D721Med (cell line): ENCODE measurements at places on chromosomes 6 and 20.

DNA sequence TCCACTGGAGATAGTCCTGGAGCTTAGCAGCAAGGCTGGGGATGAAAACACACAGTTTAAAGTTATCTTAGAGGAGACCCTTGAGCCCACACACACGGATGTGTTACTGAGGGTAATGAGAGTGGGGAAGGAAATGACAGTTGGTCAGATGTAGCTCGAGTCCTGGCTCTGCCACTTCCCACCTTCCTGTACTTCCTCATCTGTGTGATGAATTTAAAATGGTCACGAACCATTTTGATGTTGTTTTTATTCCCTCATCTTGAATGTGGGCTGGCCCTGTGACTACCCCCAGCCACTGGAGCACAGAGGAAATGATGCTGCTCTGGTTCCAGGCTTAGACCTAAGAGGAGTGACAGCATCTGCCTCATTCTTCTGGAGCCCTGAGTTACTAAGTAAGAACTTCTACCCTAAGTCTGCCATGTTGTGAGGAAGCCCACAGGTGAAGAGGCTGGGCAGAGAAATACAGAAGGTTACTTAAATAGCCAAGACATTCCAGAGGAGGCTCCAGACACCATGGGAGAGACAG is 141.2 kb downstream of the NRN1 start:
- DNase-seq: no peak

GRCh38 chr6:38935051-38935450 is 113.5 kb upstream of the GLP1R start:
- no peak for DNase-seq

DNA sequence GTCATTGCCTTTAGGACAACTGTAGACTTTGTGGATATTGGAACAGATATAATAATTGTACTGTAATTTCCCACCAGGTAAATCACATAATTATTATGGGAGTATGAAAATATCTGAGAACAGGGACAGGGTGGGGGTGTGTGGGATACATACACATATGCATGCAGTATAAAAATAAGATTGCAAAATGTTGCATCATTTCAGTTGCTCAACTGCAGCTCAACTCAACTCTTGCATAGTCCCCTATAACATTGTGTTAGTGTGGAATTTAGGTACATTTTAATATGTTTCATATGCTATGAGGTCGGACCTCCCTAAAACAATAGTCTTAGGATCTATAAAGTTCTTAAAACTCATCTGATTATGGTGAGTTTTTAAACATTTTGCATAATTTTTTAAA is 275.0 kb upstream of the FLRT3 start:
- no peak for DNase-seq

DNA sequence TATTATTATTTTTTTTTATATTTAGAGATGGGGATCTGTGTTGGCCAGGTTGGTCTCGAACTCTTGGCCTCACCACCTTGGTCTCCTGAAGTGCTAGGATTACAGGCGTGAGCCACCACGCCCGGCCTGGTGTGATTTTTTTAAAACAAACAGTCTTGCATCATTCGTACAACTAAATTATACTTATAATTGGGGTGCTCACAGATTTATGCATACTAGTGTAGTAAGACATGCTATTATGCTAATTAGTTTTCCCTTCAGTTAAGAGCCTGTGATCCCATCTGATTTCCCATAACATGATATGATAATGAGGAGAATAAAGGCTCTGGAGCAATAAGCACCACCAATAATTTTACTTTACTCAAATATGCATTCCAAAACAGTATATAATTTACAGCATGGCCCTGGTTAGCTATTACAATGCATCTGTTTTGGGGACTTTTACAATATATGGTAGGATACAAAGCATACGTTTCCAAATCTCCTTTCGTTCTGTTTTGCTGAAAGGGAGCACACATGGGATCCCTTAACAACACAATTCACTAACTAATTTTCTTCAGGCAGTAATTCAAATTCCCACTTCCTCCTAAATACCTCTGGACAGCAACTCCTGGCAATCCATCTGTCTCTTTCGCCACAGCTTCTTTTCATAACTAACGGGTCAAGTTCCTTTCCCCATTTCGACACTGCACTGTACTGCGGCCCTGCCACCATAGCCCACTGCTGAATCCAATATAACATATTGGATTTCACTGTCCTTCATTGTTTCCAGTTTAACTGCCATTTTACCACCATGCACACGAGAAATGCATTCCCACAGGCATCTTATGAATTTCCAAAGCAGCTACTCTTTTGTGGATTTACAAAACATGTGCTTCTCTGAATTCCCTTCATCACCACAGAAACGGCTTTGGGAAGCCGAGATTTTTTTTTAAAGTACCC is 1.7 kb downstream of the NUDT3 start:
- no peak for DNase-seq
